ENCODE measurements at places on chromosomes 4 and X.
A peak's percentile ranks its signal among the peaks of the same experiment; 100 is the strongest.

DNA sequence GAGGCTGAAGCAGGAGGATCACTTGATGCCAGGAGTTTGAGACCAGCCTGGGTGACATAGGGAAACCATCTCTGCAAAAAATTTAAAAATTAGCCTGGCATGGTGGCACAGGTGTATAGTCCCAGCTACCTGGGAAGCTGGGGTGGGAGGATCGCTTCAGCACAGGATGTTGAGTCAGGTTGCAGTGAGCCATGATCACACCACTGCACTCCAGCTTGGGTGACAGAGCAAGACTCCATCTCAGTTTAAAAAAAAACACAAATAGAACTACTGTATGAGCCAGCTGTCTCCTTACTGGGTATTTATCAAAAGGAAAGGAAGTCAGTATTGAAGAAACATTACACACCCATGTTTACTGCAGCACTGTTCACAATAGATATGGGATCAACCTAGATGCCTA lies 138.7 kb downstream of the RAP1GDS1 start:
- DNase-seq: no peak

- no peak for DNase-seq
Measured at GRCh38 chrX:67780694-67781109, 236.9 kb downstream of the AR start.

DNA sequence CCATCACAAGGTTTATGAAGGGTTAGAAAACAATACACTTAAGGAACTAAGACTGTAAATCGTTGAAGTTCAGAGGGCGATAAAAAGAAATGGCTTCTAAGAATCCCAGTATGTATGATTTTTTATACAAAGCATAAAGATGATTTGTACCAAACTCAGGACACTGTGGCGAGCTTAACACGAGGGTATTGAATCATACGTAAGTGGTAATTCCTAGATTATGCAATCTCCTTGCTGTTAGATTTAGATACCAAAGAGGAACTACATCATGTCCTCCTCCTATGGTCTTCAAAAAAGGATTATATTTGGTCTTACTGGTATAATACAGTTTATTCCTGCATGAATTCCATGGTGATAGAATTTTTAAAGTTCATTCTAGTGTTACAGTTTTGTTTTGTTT lies 23.9 kb downstream of the NFKB1 start:
- DNase-seq: no peak

- no peak for DNase-seq
Measured at GRCh38 chr4:53705151-53705764, 114.0 kb upstream of the LNX1 start.

DNA sequence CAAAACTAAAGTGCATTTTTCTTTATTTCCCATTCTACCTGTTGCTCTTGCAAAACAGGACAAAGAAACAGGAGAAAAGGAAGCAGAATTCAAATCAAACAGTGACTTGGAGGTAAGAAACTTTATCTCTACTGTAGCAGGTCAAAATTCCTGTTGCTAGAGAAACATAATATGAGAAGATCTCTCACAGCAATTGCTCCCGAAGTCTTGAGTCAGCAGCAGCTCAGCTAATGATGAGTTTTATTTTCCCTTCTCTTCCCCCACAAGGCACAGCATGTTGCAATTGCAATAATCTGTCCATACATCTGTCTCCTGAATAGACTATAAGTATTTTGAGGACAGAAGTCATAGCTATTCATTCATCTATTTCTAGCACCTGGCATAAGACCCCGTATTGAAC lies 112.7 kb downstream of the CLNK start:
- DNase-seq: no peak

DNA sequence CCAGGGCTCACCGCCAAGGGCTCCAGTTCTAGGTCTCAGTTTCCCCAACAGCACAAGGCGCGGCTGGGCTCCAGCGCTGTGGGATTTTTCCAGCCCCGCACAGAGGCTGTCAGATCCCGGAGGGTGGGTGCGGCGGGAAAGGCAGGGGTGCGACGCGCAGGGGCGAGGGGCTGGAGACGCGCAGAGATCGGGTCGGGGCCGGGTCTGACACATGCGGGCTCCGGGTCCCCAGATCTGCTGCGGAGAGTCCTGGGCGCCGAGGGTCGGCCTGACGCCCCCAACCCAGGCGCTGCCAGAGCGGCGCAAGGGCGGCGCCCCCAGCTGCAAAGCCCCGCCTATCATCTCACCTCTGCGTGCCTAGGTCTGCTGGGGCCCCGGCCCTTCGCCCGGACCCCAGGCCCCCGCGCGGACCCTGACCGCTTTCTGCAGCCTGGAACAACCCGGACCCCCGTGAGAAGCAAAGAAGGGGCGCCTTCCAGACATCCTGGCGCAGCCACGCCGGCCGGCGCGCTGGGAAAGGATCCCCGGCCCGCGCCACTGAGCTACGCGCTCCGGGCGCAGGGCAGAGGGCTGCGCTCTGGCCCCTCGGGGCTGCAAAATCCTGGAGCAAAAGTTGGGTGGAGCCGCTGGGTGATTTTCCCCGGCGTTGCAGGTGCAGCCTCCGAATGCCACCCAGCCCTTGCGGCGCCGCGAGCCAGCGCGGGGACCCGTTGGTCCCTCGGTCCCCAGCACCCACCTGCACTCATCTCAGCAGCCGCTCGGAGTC lies 486 bp downstream of the ABLIM2 start:
- no peak for DNase-seq

DNA sequence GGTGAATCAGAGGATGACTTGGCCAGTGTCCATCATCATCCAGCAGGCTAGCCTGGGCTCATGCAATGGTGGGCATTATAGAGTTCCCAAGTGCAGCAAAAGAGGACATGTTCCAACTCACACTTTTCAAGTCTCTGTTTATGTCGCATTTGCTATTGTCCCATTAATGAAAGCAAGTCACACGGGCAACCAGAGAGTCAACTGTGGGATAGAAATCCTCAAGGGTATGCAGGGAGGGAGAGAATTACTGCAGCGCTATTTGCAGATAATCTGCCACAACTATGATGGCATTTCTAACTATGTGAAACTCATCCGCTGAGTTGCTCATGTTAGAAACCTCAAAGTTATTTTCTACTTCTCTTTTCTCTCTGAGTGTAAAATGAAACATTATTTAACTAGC lies 78.5 kb upstream of the TAB3 start:
- no peak for DNase-seq

DNA sequence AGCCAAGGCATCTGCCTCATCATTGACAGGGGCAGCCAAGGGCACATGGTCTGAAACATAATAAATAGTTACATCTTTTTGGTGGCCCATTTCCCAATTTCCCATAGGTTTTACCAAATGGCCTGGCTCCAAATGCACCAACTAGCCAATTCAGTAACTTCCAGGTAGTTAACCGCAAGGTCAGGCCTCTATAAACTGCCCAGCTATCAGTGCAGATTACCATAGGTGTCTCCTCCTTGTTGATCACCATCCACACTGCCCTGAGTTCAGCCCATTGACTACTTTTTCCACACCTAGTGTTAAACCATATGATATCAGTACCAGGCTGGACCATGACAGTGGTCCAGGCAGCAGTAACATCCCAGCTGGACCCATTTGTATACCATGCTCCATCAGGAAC lies 1145.1 kb upstream of the POU3F4 start:
- no peak for DNase-seq

- no peak for DNase-seq
Measured at GRCh38 chr4:42678512-42678911, 21.6 kb upstream of the ATP8A1 start.

GRCh38 chr4:2060611-2061185 lies 1.6 kb downstream of the NAT8L start:
- DNase-seq: no peak

- DNase-seq: no peak
Measured at GRCh38 chrX:153736071-153736820, 11.6 kb downstream of the ABCD1 start.

GRCh38 chr4:168588916-168589531 lies 92.2 kb downstream of the PALLD start:
- DNase-seq: no peak

DNA sequence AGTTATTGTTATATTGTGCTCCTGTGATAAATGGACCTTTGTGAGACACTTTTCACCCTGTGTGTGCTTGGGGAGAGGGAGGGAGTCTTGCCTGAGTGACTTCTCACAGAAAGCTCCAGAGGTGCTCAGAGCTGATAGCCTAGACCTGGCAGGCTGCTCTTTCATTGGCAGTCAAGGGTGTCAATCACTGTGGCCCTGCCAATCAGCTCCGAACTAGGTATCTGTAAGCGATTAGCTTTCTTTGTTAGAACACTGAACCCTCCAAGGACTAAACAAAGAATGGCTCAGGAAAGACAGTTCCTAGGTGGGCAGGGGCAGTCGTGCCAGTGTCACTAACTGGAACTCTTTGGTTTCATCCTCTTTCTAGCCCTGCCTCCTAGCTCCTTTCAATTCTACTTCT lies 2.7 kb upstream of the NALF2 start:
- DNase-seq: no peak

DNA sequence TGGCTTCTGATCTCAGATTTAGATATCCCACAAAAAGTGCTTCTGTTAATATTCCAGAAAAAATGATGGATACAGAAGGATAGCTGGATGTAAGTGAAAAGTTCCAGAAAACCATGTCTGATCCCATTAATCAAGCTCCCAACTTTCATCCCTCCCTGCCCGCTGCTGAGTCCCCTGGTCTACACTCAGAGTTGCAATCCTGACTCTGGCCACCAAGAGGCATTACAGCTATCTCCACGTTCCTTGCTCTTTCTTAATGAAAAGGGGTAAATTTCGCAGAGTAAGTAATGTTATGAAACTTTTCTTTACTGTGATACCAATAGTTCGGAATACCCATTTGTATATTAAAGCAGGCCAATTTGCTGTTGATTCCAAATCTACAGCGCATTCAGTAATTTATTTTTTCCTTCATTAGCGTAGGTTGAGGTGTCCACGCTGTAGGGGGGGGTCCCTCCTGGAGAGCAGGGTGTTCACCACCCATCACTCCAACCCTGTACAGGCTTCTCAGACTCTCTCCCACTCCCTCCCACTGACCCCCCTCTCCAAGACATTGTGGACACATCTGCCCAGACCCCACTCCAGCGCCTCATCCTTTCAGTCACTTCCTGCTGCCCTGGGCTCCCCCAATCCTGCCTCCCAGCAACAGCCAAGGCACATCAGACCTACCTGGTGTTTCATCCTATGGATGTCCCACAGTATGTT lies 55.1 kb downstream of the RAB40A start:
- DNase-seq: peak; percentile 26

- DNase-seq: no peak
Measured at GRCh38 chrX:136227074-136227473, 24.1 kb downstream of the MAP7D3 start.

- DNase-seq: no peak
Measured at GRCh38 chr4:44494810-44495701, 46.4 kb upstream of the KCTD8 start.

DNA sequence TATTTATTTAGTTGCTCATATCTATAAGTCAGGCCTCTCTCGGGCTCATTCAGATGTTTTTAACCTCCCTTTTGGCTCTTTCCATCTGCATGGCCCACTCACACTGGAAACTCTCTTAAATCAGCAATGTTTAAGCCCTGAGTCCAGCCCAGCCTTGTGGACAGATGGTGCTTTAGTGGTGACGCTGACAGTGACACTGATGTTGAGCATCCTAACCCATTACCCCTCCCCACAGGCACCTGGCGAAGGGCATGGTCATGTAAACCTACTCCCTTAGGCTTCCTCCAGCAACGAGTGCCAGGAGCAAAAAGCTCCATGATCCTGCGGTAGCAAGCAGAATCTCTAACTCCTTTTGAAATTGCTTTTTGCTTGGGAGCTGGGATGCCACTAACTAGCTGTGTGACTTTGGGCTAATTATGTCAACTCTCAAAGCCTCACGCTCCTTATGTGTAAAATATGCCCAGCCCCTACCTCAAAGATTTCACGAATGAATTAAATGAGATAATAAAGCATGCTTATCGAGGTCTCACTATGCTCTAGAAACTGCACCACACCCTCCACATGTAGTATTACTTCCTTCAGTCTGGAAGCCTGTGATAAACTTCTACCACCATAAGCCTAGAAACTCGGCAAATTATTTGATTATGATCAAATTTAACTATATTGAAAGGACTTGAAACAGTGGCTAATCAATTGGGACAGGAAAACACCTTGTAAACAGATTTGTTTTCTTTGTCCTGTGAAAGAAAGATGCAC lies 569.4 kb downstream of the BCOR start:
- no peak for DNase-seq

DNA sequence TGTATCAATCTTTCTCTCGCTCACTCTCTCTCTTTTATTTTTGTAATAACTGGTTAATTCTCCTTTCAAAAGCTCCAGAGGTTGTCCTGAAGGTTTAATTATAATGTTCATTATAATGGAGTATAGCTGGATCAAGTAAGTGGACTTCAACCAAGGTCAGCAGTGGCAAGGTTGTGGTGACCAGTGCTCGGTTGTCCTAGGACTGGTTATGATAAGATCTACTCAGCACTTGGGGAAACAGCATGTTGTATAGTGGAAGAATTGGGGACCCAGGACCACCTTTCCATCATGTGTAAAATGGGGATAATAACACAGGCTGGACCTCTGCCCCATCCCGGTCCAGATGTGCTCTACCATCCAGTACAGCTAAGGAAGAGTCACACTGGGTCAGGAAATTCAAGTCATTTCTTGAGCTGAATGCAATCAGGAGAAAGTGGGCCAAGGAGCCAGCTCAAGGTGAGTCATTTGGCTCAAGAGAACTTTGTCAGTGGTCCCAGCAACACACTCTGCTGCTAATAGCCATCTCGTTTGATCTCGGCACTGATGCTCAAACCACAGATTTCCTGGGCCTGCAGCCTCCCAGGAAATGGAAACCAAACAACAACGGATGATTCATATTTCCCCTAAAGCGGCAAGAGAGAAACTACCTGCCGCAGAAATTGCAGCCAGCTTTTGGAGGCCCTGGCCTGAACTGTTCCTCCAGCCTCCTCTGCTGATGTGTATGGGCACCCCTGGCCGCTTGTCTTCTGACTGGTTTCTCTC lies 123.6 kb upstream of the RBPJ start:
- no peak for DNase-seq

- no peak for DNase-seq
Measured at GRCh38 chrX:120274958-120275357, 24.3 kb downstream of the ZBTB33 start.

GRCh38 chr4:7156761-7157488 lies 35.4 kb upstream of the SORCS2 start:
- no peak for DNase-seq

GRCh38 chr4:30716158-30716557 lies 4.0 kb upstream of the PCDH7 start:
- peak; percentile 76 for DNase-seq

DNA sequence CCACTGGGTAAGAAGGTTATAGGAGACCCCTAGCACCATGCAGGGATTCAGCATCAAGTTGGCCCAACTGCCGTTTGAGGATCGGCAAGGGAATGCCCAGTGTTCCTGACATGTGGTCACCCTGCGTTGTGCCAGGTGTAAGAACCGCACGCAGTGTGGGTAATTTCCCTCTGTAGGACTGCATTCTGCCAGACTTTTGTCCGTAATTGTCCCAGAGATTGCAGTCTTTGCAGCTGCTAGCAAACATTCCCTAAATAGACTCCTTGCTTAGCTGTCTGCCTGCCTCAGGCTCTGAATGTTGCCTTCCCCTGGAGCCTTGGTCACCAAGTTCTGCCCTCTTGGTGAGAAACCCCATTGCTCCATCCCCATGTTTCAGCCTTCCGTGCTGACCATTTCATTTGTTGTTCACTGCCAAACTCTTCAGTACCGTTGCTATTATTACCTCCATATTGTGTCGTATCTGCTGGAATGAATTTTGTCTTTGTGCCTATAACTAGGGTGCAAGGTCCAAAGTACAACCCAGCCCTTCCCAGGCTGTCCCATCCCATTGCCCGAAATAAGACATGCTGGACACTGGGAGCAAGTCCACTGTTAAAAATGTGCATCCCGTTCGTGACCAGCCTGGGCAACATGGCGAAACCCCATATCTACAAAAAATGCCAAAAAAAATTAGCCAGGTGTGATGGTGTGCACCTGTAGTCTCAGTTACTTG lies 53.8 kb upstream of the USP9X start:
- no peak for DNase-seq

Measured in HuH-7 (cell line).